ENCODE measurements at places on chromosomes 3 and 15. TPM values are rescaled to one million over a fixed set of nuclear protein-coding genes. Genes with fewer than 3 reads are reported as not detected.

DNA sequence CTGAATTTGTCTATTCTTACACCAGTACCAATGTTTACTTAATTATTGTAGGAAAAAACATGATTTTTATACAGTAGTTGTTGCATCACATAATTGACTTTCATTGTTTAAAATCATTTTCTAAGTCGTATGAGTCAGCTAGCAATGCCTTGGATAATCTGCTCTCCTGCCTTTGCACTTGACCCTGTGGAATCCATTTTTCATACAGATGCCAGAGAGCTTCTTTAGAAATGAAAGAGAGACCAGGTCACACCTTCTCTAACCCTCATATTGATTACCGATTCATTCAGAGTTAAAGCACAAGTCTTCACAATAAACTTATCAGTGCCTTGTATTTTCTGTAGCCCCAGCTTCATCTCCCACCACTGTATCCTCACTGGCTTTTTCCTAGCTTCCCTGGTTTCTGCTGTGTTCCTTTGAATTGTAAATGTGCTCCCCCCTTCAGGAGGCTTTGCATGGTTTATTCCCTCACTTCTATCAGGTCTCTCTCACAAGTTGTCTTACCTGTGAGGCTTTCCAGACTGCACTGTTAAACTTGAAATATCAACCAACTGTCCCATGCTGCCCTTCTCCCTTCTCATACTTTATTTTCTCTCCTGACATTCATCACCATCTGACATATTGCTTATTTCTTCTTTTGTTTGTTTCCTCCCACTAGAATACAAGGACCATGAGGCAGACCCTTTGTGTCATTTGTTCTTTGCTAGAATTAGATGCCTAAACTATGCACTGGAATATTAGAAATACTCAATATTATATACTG lies 662.0 kb upstream of the GBE1 start:
- no peak for DNase-seq

DNA sequence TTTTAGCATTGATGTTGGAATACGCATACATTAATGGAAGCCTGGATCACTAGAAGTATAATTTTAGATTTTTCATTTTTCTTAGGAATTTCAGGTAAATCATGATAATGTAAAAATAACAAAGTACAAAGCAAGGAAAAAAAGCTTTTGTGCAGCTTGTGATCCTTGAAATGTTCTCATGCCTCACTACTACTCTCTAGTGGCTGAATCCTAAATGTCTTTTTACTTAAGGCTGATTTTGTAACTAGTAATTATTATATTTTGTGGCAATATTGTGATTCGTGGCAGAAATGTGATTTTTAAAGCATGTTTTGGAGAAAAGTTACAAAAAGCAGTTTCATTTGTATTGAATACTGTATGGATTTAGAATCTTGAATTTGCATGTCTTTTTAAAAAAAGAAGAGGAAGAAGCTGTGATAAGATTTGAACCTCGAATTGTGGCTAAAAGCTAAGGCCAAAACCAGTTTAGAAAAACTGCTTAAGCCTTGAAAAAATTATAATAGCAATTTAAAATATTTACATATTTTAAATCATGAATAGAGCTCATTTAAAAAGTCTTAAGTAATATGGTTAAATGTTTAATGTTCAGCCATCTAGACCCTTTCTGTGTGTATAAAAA lies 39.0 kb downstream of the U2SURP start:
- DNase-seq, result no peak

- no peak for DNase-seq
Observed at GRCh38 chr15:83653288-83653638, 660 bp upstream of the ADAMTSL3 start.

- no peak for DNase-seq
Observed at GRCh38 chr3:170467007-170467406, 48.3 kb downstream of the CLDN11 start.

DNA sequence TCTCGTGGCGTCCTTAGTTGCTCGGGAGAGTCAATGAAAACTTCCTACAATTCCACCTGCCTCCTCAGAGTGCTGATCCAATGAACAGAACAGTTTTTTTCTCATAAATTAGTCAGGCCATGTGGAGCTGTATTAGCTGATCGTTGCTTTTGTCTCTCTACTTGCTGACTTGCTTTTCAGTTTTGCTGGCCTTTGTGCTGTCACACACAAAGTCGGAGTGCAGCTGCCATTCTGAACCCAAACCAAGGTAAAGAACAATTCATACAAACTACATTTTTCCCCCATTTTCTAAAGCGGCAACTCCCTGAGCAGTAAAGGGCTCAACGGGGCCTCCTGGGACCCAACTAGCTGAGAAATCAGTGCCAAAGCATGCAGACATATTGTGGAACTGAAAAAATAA lies 43.1 kb downstream of the MEIS2 start:
- no peak for DNase-seq

DNA sequence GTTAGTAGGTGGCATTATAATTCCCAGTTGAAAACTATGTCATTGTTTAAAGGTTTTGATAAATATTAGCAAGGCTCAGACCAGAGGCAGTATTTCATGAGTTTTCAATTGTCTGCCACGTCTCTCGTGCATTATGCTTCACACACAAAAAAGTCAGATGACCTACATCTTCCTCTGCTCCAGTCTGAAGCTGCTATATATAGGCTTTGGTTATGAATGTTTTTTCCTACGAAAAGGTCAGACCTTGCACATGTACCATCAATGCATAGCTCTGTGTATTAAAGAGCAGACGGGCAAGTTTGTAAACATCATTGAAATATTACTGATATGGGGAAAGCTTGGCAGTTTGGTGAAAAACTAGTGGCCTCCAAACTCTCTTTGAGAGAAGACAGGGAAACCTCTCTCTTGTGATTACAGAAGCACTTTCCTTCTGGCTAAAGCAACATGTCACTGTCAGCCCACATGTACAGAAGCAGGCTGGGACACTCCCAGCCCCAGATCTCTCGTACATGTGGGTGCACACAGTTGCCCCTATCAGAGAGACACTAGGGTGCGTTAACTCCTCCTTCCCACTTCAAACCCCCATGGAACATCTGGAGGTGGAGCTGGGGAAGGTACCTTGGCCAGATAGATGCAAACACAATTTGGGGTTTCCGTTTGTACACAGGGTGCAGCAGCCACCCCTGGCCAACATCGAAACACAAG lies 184.0 kb upstream of the BCL6 start:
- no peak for DNase-seq

DNA sequence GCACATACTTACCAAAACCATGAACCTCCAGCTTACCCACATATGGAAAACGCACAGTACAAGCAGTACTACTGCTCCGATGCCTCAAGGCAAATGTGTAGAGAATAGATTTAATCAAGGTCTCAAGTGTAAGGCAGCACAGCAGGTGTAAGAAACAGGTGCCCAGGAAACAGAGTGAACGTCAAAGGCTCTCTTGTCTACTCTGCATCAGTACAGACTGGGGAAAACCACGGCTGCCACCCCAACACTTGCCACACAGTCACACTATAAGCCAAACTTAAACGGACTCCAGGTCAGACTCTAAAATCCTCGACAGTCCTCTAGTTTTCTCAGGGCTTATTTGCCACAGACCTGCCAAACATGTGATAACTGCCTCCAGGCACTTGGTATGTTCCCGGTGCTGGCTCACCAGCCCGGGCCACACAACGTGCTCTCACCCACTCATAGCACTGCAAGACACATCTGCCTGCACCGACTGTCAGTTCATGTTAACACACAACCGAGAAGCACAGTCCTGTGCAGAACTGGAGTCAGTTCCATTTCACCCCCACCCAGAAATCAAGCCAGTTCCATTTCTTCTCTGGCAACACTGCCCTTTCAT lies 30.6 kb downstream of the ABCC5 start:
- no peak for DNase-seq

GRCh38 chr3:21531909-21532308 lies 219.1 kb downstream of the ZNF385D start:
- no peak for DNase-seq

DNA sequence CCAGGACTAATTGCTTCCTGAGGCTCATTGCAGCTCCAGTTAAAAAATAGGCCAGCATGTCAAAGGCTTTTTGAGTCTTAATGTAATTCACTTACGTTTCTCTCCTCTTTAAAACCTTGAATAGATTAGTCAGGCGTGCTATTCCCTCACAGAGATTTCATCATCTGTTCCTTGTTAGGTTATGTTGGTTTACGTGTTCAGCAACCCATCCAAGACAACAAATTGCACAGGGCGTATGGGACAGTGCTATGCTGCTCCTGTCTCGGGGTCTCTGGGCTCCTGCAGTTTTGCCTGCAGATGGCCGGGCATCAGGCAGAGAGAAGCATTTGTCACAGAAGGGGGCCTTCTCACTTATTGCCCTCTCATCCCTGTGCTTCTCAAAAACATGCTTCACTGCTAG lies 117.1 kb downstream of the CHDH start:
- DNase-seq, result no peak

DNA sequence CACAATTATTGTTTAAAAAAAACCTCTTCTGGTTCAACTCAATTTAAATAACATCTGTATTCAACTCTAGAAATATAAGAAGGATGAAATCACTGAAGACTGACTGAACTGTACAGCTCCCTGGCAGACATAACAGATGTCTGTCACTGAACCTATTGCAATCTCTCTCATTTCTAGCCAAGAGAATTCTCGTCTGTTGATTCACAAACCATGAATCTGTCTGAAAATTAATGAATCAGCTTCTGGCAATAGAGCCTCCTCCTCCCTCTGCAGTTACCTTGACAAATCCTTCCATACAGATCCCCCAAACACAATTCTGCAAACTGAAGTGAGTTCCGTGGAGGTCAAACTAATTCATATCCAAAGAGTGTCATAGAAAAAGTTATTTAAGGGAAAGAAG lies 561.4 kb downstream of the PYDC2 start:
- no peak for DNase-seq

- no peak for DNase-seq
Observed at GRCh38 chr15:42404461-42405235, 45.3 kb downstream of the CAPN3 start.

DNA sequence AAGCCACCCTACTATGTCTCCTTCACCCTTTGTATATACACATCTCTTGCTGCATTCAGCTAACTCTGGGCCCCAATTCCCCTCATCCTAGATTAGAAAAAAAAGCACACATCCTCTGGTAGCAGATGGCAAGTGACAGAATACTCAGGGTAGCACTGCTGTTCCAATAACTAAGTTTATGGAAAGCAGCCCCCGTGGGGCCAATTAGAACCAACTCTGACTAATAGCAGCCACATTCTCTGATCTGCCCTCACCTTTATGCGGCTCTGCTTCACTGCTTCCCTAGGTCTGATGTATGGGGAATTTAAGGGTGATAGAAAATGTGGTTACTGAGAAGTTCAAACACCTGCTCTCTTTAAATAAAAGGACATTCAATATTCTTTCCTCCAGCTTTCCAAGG lies 74.9 kb upstream of the SETMAR start:
- no peak for DNase-seq

SLC2A2 gene
- not detected for total RNA-seq

SOX2 gene
- total RNA-seq, result not detected

MITF gene
- 0.32 TPM for total RNA-seq

Data from activated B cell treated with CpG ODN at 0.5 μM for 24 hours (primary cell).